ENCODE measurements at places on chromosomes 6 and 20.
A peak's percentile ranks its signal among the peaks of the same experiment; 100 is the strongest.

DNA sequence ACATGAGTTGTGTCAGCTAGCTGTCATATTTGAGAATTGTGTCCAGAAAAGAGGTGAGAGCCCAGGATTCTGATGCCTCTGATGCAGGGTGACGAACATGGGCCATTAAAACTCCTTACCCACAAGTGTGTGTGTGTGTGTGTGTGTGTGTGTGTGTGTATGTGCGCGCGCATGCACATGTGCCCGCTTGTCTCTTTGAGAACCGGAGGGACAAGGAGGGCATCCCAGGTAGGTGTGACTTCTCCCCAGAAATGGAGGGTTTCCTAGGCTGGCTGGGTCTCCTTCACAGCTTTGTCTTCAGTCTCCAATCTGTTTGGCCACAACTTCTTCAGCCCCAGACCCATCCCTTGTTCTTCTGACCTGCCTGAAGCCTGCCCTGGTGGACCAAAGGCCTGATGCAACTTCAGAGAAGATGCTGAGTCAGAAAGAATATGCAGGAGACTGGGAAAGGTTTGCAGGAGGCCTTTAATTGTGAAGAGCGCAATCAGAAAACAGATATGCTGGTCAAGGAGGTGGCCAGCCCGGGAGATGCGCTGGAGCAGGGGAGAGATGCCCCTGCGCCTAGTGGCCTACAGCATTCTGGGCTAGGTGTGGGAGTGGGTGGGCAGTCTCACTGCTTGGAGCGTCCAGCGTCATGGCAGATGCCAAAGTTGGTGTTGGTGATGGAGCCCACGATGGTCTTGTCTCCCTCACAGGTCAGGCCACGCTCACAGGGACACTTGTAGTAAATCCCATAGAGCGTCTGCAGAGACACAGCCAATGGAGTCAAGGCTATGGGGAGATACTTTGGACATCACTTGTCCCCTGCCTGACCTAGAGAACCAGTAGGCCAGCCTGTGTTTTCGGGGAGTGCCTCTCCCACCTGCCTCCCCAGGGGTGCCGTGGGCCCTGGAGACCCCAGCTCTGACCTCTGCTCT is 2.3 kb downstream of the CLPS start:
- DNase-seq = no peak

DNA sequence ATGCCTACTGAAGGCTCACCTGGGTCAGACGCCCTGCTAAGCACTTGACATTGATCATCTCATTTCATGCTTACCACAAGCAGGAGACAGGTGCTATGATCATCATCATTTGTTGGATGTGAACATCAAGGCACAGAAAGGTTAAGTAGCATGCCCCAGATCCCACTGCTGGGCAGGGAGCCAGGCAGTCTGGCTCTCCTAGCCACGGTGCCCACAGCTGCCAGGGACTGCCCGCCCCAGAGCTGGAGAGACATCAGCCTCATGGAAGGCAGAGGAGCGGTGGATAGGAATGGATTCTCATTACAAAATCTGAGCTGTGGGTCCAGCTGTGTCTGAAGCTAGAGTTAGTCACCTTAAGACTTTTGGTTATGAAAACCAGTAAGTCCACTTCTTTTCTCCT is 3.6 kb downstream of the SULF2 start:
- no peak for DNase-seq

DNA sequence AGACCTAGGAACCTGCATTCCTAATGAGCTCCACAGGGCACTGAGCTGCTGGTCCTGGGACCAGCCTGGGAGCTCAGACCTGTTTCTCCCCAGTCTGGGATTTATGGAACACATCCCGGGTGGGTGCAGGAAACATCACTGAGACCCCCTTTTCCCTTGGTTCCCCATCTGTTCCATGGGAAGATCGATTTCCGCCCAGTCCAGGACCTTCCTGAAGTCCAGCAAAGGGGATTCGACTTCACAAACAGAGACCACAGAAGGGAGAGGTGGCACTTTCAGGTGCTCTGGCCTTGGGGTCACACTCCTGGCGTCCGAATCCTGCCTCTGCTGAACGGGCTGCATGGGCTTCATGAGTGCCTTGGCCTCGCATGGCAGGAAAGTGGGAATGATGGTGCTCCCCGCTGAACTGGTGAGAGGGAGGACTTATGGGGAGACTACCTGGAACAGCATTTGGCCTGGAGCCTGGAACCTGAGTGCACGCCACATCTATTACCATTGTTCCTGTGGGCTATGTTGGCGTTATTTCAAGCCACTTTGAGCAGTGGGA is 296.3 kb downstream of the TAF4 start:
- DNase-seq = no peak

DNA sequence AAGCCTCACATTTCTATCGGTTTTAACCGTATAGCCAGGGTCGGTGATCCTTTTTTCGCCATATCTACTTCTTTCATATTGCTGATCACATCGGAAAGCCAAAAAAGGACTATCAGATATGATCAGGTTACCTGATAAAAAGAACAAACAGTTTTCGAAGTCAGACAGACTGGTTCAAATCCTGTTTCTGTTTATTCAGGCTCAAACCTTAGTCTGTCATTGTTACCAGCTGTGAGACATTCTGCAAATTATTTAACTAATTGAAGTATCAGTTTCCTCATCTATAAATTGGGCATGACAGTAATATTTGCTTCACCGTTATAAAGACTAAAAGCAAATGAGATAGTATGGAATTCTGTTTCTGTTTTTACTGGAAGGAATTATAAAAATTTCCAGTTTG is 111.3 kb downstream of the TSHZ2 start:
- no peak for DNase-seq

GRCh38 chr6:33797626-33798342 is 6.0 kb downstream of the MLN start:
- DNase-seq = no peak

DNA sequence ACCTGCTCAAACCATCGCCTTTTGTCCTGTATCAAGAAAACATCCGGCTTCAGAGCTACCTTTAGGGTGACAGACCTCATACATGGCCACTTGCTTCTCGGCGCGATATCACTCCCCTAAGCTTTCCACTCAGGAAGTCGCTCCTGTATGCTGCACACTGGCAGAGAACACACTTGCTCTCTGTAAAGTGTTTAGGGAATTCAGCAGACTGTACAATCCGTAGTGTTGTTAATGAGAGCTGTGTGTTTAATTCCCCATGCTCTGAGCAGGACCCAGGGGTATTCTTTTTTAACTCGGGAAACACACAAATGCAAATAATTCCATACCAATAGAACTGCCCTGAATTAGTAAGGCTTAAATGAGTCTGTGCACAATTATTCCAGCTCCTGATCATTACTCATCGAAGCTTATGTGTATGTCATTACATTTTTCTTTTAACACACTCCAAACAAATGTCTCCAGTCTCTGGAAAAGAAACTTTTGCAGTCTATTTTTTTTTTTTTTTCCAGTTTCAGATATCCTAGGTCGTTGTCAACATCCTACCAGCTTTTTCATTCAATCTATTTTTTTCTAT is 338.7 kb upstream of the ARID1B start:
- DNase-seq = peak; percentile 16

DNA sequence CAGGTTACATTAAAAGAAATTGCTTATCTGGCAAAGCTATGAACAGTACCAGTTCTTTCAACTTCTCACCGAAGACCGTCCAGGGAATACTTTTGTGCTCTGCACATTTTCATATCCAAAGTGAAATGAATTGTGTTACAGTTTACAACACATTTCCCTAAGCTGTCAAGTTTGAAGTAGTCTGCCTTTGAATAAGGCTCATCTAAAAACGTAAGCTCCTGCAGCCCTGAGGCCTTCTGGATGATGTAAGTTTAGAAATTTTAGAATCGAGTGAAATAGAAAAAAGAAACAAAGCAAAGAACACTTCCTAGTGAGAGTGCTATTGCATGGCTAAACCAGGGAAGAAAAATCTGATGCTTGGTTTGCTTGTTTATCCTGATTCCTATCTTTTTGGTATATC is 653.8 kb downstream of the MMUT start:
- DNase-seq = no peak

GRCh38 chr20:55291261-55291660 is 714.1 kb downstream of the CBLN4 start:
- DNase-seq = no peak

- peak; percentile 88 for DNase-seq
Measured at GRCh38 chr6:166956444-166957086, at the start of gene RNASET2. Gene RNASET2, minus strand, starts transcription at chr6:166956550. Its CDS starts 368 bp downstream, at chr6:166956182.

DNA sequence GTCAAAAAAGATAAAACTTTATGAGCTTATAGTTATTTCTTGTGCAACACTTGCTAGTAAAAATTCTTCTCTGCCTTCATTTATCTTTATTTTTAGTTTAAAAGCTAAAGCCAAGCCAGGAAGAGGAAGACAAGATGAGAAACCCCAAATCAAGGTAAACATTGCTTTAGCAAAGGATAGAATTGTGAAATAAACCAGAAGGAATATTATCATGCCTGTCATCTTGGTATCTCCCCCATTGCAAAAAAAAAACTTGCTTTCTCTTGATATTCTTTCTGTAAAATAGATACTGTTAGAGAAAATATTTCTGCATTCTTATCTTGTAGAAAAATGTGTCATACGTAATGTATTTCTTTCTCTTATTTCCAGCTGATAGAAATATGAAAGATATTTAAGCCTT is 432.8 kb downstream of the GJA1 start:
- peak; percentile 87 for DNase-seq

GRCh38 chr6:96990462-96990861 is 65.9 kb downstream of the KLHL32 start:
- DNase-seq = no peak

DNA sequence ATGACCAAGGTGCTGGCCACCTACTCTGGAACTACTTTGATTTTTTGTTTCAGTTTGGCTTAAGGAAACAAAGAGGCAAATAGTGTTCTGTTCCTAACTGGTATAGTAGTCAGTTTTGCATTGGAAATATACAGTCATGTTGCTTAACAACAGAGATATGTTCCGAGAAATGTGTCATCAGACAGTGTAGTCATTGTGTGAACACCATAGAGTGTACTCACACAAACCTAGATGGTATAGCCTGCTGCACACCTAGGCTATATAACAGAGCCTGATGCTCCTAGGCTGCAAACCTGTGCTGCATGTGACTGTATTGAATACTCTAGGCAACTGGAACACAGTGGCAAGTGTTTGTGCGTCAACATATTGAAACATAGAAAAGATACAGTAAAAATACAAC is 80.4 kb downstream of the ARID1B start:
- DNase-seq = no peak

GRCh38 chr6:137722749-137723272 is 144.2 kb upstream of the TNFAIP3 start:
- peak; percentile 26 for DNase-seq

DNA sequence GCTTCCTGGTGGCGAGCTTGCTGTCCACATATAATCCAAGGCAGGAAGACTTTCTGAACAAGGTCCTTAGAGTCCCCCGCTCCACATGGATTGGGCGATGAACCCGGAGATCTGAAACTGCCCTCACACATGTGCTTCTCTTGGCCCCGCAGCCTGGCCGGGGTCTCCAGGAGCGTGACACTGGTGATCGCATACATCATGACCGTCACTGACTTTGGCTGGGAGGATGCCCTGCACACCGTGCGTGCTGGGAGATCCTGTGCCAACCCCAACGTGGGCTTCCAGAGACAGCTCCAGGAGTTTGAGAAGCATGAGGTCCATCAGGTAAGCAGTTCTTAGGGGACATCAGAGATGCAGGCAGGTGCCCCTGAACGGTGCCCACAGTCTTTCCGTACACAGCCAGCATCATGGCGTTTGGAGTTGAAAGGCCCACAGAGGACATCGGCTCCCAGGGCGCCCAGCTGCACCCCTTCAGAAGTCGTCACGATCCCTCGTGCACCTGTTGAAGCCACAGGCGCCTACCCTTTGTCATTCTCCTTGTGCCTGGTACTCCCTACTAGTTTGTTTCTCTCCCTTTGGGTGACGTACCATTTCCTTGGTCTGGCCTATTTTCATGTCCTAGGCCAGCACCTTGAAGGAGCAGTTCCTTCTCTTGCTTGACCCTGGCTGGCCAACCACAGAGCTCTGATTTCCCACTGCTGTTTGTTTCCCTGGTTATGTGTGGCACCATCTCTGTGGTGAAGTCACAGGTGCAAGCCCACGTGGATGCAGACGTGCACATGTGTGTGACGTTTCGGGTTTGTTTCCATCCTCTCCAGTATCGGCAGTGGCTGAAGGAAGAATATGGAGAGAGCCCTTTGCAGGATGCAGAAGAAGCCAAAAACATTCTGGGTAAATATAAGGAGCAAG is 43.3 kb upstream of the IRF4 start:
- DNase-seq = no peak

Data from EH (cell line).